ENCODE measurements at places on chromosomes 5 and 9. TPM values are rescaled to one million over a fixed set of nuclear protein-coding genes. Genes with fewer than 3 reads are reported as not detected.

Gene KLF4
- total RNA-seq: 3.2 TPM

Gene FGF18
- total RNA-seq: under 0.01 TPM

Gene ZNF354B
- total RNA-seq: 24.8 TPM

Gene SLC25A46
- total RNA-seq: 115 TPM

Gene ACER2
- 7.1 TPM for total RNA-seq

Gene LMX1B
- total RNA-seq: not detected

Gene LRRC26
- total RNA-seq: 0.49 TPM

Gene ZDHHC11B
- 3.9 TPM for total RNA-seq

Gene ADAMTS12
- total RNA-seq: 2.0 TPM

Gene PCDHGA5
- 11.3 TPM for total RNA-seq

Gene FIBCD1
- total RNA-seq: 0.74 TPM

Gene COL5A1
- 4.9 TPM for total RNA-seq

Gene C9orf50
- not detected for total RNA-seq

Gene CDH18
- 6.4 TPM for total RNA-seq

Gene TMC1
- total RNA-seq: 0.25 TPM

Gene NSUN2
- 29.7 TPM for total RNA-seq

Gene NUTM2G
- not detected for total RNA-seq

Gene PCDHGC4
- 87.3 TPM for total RNA-seq

Gene AGXT2
- not detected for total RNA-seq

Gene MSH3
- total RNA-seq: 21.4 TPM

Gene NR4A3
- total RNA-seq: 9.1 TPM

Gene CD274
- total RNA-seq: 0.49 TPM

Gene GAS1
- 26.8 TPM for total RNA-seq

Gene NR6A1
- 1.2 TPM for total RNA-seq

Gene ADAMTSL2
- total RNA-seq: 2.7 TPM

Gene TIMD4
- not detected for total RNA-seq

Gene IFNA13
- total RNA-seq: not detected

Gene TAF11L10
- not detected for total RNA-seq

Gene LHX6
- 20.4 TPM for total RNA-seq

Gene PCDHGB5
- total RNA-seq: 16.2 TPM

Gene ENHO
- total RNA-seq: 27.8 TPM

Gene TPRN
- 5.4 TPM for total RNA-seq

Gene KIF24
- 1.2 TPM for total RNA-seq

Gene TERT
- total RNA-seq: not detected
